ENCODE measurements at places on chromosomes 5 and 9. TPM values are rescaled to one million over a fixed set of nuclear protein-coding genes. Genes with fewer than 3 reads are reported as not detected.

GRCh38 chr5:4646715-4647375 is 493.3 kb upstream of the ADAMTS16 start:
- no peaks in the 10 kb centered on the region for H3K4me1 ChIP-seq
- H3K4me3 ChIP-seq = no peak overlapping the region
- DNase-seq = no peak
- no peaks in the 10 kb centered on the region for H3K36me3 ChIP-seq
- H3K27me3 ChIP-seq = no peaks in the 10 kb centered on the region

- H3K36me3 ChIP-seq = no peaks in the 10 kb centered on the region
- no peaks in the 10 kb centered on the region for H3K27me3 ChIP-seq
- peak; percentile 94 for DNase-seq
- no peaks in the 10 kb centered on the region for H3K4me1 ChIP-seq
- no peak overlapping the region for H3K4me3 ChIP-seq
- H3K27ac ChIP-seq = no peak overlapping the region
Measured at GRCh38 chr5:122751293-122751782, 23.5 kb upstream of the SNX2 start.

DNA sequence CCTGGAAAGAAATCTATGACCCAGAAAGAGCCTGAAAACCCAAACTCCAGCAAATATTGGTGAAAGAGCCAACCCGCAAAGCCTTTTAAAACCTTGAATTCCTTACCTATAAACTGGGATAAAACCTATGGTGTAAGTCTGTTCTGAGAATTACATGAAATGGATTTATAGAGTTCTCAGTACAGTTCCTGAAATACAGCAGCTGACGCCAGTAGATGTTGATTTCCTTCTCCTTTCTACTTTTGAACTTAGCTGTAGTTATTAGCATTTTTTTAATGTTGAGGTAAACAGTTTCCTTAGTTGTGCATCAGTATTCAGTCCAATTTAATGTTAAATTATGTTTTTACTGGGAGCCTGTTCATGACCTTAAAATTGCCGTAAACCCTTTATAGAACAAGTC is 3.7 kb downstream of the SPIN1 start:
- peaks cover 6% of the 10 kb centered on the region for H3K4me1 ChIP-seq
- H3K27me3 ChIP-seq = no peaks in the 10 kb centered on the region
- no peak overlapping the region for H3K4me3 ChIP-seq

GRCh38 chr9:112487799-112488340 is 1.2 kb downstream of the KIAA1958 start:
- peak overlapping the region; percentile 98 for H3K27ac ChIP-seq
- peak overlapping the region; percentile 100 for H3K4me3 ChIP-seq
- H3K36me3 ChIP-seq = no peaks in the 10 kb centered on the region
- DNase-seq = no peak
- peaks cover 25% of the 10 kb centered on the region for H3K4me1 ChIP-seq

DNA sequence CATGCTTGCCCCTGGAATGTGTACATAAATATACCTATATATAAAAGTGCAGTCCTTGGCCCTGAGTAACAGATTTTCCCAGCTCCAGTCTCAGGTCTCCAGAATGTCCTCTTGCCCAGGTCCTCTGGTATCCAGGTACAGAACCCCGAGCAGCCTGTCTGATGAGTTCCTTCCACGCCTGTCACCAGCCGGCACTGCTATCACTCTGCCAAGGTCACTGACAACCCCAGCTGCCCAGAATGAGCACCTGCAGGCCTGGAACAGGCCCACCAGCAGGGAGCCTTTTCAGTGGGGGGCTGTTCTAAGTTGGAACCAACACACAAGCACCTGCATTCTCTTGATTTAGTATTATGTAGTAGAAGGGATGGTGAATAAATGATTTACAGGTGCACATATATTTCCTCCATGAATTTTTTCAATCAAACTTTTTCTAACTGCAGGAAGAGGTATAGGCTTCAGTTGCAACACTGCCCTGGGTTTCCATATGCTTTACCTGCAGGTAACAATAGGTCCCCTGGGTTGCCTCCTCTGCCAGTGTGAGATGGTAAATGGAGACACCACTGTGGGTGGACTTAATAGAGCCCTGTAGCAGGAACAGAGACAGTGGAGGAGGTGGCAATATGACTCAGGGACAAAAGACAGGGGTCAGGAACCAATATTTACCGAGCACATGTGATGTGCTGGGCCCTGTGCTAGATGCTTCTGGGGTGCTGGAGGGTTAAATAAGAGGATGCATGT is 291.9 kb downstream of the SPOCK1 start:
- peaks cover 16% of the 10 kb centered on the region for H3K4me1 ChIP-seq
- peaks cover 7% of the 10 kb centered on the region for H3K27me3 ChIP-seq
- peak; percentile 13 for DNase-seq
- no peak overlapping the region for H3K27ac ChIP-seq
- no peak overlapping the region for H3K4me3 ChIP-seq
- no peaks in the 10 kb centered on the region for H3K36me3 ChIP-seq

The TMEM215 gene
- polyA plus RNA-seq = not detected

The FREM1 gene
- 13.1 TPM for polyA plus RNA-seq

The PALM2AKAP2 gene
- polyA plus RNA-seq = 71.7 TPM

The ARAP3 gene
- 1.4 TPM for polyA plus RNA-seq

The NELFB gene
- 87.6 TPM for polyA plus RNA-seq

The IFNK gene
- polyA plus RNA-seq = not detected

The ENTREP1 gene
- 189 TPM for polyA plus RNA-seq

All from cardiac muscle cell (in vitro differentiated cells and primary cell).